ENCODE measurements at places on chromosomes 5 and 9. TPM values are rescaled to one million over a fixed set of nuclear protein-coding genes. Genes with fewer than 3 reads are reported as not detected.

GRCh38 chr5:172668594-172669071, 27.6 kb downstream of the NEURL1B start:
- DNase-seq, result no peak

- DNase-seq, result no peak
These were observed 29.5 kb downstream of the GNAQ start for GRCh38 chr9:78001946-78002731.

- peak; percentile 23 for DNase-seq
These were observed 65.9 kb upstream of the FCN2 start for GRCh38 chr9:134814598-134815215.

GRCh38 chr5:42270771-42271170, 152.5 kb upstream of the GHR start:
- no peak for DNase-seq

DNA sequence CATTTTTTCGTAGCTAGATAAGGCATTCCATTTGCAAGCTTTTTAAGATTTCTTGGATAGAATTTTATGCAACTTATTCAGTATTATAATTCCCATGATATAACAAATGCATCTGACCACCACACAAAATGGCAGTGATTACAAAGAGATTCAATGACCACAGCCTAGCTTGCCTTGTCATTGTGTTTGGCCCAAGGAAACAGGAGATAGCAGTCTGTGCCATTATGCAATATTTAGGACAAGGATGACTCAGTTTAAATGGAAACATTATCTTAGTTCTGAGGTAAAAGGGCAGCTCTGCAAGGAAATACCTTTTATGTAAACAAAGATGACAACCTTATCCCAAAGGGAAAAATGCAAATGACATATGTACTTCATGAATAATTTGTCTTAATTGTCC, 89.8 kb downstream of the NUDT12 start:
- DNase-seq, result peak; percentile 3

DNA sequence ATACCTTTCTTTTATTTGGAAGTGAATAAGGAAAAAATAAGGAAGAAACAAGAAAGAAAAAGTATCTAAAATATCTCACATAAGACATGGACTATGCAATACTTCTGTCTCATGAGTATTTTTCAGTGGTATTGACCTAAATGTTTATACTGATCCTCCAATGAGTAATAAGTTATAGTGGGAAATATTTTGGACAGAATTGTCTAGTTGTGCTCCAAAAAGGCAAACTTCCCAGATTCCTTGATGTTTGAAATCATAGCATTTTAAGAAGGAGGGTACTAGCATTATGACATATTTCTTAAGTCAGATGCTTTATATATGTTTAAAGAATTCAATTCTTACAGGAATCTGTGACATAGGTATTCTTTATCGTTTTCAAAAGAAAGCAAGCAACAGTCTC, 34.5 kb upstream of the BASP1 start:
- DNase-seq, result no peak

Gene TRIM7
- 23.1 TPM for polyA plus RNA-seq
